ENCODE measurements at places on chromosomes 16 and 17.

GRCh38 chr17:20171741-20172365 lies 162.7 kb downstream of the SPECC1 start:
- no peak for DNase-seq

DNA sequence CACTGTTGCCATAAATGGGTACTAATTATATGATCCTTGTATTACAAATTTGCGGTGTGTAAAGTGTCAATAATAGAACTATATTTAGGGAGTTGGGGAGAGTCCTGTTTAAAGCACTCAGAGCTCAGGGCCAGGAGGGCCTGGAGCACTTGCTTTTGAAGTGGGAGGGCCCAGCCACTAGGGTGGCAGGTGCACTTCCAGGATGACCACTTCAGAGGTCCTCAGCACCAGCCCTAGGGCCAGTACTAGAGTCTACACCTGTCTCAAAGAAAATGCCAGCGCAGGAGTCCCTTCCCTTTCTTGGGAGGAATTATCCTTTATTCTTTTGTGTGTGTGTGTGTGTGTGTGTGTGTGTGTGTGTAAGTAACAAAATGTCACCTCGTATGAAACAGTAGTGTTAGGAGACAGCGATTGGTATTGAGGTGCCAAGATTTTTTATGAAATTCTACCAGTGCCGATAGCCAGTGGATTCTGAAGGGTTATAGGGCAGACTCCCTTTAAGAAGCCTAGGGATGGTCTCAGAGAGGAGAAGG lies 31.9 kb downstream of the MYO18A start:
- DNase-seq, result no peak

DNA sequence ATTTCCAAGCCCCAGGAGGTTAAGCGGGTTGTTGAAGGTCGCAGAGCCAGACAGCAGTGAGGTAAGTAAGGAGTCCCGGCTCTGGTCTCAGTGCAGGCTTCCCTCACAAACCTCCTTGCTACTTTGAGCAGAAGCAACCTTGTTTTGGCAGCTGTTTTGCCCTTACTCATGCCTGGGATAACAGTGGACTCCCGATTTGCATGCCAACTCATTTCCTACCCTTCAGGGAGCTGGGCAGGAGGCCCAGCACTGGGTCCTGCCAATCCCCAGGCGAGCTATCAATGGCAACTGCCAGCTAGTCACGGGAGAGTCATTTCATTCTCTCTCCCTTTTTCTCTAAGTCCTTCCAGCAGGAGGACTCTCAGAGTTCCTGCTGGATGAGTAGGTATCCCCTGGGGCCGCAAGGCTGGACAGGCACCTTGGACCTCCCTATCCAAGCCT lies 72.0 kb upstream of the KSR1 start:
- DNase-seq, result no peak

DNA sequence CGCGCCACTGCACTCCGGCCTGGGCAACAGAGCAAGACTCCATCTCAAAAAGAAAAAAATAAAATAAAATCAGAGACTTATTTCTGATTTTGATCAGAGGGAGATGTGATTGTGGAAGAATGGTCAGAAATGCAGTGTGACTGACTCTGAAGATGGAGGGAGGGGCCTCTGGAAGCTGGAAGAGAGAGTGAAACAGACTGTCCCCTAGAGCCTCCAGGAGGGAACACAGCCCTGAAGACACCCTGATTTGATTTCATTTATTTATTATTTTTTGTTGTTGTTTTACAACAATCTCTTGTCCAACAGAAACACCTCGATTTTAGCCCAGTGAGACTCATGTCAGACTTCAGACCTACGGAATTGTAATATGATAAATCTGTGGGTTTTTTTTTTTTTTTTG lies 26.1 kb downstream of the BCL7C start:
- no peak for DNase-seq

- no peak for DNase-seq
These were observed 19.5 kb upstream of the MGAT5B start for GRCh38 chr17:76848670-76849069.

DNA sequence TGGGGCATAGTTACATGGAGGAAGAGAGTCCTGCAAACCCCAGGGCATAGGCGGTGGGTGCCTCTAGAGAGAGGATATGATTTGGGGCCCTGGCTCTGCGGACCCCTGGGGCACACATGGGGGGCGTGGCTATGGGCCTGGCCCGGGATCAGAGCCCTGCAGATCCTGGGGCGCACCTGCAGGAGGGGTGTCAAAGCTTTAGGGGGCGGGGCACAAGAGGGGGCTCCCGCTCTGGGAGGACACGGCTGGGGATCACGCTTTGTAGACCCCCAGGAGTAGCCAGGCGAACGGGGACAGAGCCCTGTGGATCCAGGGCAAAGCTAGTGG lies 497 bp downstream of the BCL7C start:
- DNase-seq, result no peak

GRCh38 chr16:77842468-77842867 lies 54.1 kb downstream of the VAT1L start:
- DNase-seq, result no peak

- DNase-seq, result no peak
These were observed 5.7 kb downstream of the MED13 start for GRCh38 chr17:62059414-62059813.

DNA sequence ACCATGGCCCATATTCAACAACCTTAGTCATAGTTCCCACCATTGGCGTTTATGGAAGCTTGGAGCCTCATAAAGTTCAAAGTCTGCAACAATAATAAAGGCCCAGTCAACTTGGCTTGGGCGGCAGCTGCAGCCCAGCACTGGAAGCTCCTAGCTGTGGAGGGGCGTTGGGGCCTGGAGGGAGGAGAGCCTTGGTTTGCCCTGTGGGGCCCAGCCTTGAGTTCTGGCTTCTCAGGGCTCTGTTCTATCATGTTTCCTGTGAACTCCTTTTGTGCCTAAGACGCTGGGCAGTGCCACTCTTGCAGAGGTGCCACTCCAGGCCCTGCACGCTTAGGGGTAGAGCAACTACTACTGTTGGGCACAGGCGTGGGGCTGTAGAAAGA lies 927 bp upstream of the ENGASE start:
- DNase-seq, result no peak
